ENCODE measurements at places on chromosomes 12 and 14.

- peak; percentile 70 for DNase-seq
Observed at GRCh38 chr12:110280392-110280778, 662 bp upstream of the ATP2A2 start.

DNA sequence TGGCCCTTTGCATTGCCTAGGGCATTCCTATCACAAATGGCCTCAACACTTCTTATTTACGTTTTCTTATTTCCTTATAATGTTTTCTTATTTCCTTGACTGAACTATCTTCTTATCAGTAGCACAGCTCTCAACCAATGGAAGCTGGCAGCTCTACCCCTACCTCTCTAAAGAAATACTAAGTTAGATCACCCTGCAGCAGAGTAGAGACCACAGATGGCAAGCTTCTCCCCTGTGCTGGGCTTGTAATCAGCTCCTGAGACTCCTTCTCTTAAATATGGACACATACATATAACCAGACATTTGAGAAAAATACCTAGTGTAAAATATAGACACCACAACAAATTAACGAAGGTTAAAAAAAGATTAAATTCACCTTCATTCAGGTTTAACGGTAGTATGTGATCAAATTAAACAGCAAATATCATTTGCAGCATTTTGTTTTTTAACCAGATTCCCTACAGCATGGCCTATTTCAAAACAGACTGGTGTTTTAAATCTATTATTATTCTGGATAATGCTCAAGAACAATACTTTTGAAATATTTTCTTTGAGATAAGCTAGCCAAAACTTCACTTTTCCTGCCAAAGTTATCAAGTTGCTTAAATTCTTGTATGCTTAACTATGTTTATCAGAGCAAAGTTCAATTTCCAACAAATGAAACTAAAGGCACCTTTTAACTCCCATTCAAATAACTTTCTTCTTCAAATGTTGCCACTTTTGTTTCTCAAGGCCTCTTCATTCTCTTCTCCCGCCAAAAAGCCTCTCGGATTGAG lies 54.3 kb downstream of the SLC41A2 start:
- DNase-seq, result no peak

DNA sequence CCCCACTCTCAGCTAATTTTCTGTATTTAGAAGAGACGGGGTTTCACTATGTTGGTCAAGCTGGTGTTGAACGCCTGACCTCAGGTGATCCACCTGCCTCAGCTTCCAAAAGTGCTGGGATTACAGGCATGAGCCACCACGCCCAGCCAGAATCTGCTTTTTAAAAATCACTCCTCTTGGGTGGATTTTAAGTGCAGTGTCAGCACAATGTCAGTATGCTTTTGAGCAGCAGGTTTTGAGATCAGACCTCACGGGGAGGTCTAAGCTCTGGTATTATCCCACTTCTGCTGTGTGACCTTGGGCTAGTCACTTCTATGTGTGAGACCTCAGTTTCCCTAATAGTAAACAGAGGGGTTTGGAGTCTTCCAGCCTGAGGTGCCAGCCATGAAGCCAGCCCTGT lies 51.8 kb upstream of the GSC start:
- DNase-seq, result no peak

DNA sequence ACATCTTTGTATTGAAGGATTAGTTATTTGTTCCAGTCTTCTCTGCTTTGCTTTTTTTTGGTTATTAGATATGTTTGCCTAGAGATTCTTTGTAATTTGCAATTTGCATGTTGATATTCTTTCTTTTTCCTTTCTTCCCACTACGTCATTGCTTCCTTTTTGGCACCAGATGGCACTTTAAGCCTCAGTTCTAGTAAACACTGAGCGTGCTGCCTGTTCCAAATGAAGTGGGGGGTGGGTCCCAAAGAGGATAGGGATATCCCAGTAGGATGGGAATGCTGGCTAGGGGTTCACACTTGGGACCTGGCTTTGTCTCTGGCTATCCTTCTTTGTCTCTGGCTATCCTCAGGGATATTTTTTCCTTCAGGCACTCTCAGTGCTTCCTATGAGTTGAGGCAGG lies 17.0 kb downstream of the EAPP start:
- DNase-seq, result no peak

GRCh38 chr14:69247676-69248440 lies 12.1 kb upstream of the GALNT16 start:
- no peak for DNase-seq

DNA sequence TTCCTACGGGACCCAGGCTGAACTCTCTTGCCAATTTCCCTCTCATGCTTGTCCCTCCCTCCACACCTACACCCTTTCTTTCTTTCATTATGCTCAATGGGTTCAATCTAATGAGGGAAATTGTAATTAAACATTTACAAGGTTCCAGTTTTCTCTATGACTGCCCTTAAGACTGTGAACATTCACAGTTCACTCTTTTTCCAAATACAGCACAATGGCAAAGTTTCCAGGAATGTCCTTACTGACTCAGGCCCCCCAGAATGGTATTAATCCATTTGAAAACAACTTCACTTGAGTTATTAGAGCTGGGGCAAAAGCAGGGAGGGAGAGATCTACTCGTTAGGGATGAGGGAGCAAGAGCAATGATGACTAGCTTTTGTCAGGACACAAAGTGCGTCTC lies 892.1 kb downstream of the NRXN3 start:
- DNase-seq, result no peak

- no peak for DNase-seq
Observed at GRCh38 chr12:92597118-92597517, 105.7 kb upstream of the PLEKHG7 start.

DNA sequence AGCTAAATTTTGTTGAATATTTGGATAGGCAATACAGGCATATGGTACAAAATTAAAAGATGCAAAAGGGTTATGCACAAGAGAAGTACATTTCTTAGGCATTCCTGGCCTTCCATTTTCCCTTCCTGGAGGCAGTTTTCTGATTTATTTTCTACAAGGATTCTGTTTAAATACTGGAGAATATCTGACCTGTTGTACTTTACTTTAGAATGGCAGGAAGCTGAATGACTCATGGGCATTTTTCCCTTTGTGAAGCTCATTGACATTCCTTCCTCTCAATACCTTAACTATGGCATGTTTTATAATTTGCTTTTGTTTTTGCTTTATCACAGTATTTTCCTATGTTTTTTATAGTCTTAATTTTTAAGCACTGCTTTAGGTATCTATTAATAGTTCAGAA lies 62.7 kb downstream of the RCOR1 start:
- DNase-seq, result no peak

GRCh38 chr12:21500786-21501257 lies 613 bp downstream of the RECQL start:
- no peak for DNase-seq

- DNase-seq, result no peak
Observed at GRCh38 chr12:49228653-49229052, 36.2 kb upstream of the TUBA1C start.

DNA sequence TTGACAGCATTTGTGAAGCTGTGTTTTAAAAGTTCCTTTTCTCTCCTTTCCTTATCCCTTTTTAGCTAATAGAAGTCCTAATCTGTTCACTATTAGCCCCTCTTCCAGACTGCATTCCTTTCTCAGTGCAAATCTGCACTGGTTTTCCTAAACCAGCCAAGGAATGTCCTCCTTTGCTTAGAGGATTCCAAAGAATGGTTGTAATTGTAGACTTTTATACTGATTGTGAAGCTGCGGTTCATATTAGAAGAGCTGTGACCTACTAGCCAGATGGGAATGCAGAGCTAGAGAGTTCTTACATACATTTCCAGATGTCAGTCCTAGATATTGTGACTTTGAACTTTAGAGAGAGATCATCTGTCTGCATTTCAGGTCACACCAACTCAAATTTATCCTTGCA lies 79.8 kb downstream of the MYRFL start:
- DNase-seq, result no peak

GRCh38 chr12:109741286-109741969 lies 27.8 kb downstream of the FAM222A start:
- DNase-seq, result no peak

GRCh38 chr14:65357113-65357512 lies 55.4 kb upstream of the FUT8 start:
- DNase-seq, result no peak

GRCh38 chr12:111766608-111767361 lies at the start of gene ALDH2:
ALDH2 (plus strand) TSS chr12:111766933; CDS start chr12:111766983, 50 bp downstream.
- DNase-seq, result peak; percentile 83

DNA sequence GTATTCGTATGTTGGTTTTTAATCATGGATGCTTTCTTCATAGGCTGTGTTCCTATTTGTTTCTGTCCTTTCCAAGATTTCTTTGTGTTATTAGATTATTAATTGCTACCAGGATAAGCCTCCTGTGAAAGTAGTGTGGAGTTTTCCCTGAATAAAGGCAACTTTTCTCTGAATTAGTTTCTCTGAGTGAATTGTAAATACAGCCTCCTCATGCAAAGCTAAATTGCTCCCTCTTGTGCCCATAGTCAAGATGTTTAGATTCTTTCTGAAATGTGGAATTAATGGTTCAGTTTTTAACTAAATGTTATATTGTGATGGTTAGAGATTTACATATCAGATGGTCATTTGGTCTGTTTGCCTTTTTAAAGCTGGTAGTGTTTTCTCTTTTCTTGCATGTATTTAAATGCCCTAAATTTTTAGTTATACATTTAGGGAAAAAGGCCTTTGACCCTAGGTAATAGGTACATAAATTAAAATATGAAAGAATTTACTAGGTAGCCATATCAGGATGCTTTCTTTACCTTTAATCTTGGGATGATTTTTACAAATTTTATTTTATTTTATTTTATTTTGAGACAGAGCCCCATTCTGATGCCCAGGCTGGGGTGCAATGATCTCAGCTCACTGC lies 8.9 kb downstream of the APAF1 start:
- DNase-seq, result peak; percentile 11

- no peak for DNase-seq
Observed at GRCh38 chr12:132937476-132937875, 18.6 kb downstream of the ZNF605 start.

- no peak for DNase-seq
Observed at GRCh38 chr12:132140501-132140900, 3.6 kb downstream of the DDX51 start.
